M059J (cell line): ENCODE measurements at places on chromosomes 6 and 20.

DNA sequence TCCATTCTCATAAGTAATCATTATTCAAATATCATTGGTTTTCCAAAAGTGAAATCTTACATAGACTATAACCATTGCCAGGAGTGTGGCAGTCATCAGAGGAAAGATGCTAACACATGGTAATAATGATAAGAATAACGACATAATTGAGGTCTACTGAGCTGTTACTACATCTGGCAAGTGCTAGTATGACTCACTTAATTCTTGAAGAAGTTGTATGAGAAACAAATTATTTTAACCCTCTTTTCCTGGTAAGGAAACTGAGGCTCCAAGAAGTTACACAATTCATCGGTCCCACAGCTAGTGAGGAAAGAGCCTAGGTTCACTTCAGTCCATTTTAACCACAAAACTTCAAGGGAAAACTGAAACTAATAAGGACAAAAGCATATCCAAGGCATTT, 335.6 kb upstream of the BTBD3 start:
- DNase-seq, result peak; percentile 14

GRCh38 chr6:43856005-43856765, 86.2 kb downstream of the VEGFA start:
- DNase-seq, result peak; percentile 53

GRCh38 chr20:44692932-44693480, 22.2 kb upstream of the CCN5 start:
- peak; percentile 100 for DNase-seq

DNA sequence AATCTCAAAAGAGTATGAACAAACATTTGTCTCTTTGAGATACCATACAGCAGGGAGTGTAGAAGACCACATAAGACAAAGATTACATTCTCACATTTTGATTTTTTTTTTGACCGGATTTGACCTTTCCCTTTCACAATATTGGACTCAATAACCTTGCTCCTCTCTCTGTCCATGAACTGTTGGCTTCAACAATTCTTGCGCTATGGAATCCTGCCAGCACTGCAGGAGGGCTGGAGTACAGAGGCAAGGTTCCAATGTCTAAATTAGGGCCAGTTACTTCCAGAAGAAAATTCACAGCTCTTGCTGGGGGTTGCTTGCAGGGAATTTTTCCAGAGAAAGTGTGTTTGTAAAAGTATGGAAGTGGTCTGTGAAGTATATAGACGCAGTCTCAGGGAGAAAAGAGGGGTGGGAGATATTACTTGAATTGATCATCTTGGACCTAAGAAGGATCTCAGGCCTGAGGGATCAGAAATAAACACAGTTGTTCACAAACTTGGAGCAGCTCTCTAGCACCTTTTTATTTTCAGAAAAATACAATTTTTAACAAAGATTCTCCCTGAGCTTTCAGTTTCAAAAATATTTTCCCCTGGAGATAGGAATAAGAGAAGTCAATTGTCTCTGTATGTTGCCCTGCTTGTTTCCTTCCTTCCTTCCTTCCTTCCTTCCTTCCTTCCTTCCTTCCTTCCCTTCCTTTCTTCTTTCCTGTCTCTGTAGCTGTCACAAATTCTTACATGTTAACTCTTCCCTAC, 765.9 kb downstream of the BCKDHB start:
- no peak for DNase-seq

DNA sequence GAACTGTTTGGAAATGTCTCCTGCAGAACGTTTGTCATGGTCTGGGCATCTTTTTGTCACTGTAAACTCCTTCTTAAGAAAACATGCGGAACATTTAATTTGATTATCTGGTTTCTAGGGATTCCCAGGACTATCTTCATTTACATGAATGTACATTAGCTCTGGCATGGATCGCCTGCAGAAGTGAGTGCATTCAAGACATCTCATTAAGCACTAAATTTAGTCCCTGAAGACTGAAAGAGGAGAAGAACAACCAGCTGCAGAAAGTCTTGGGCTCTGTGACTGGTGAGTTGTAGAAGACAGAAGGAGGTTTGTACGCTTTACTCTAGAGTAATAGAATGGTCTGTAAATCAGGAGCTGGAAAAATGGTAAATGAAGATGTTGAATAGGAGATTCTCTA, 540.7 kb downstream of the BCKDHB start:
- no peak for DNase-seq

- peak; percentile 91 for DNase-seq
Measured at GRCh38 chr6:104537180-104537579, 322.5 kb downstream of the HACE1 start.

DNA sequence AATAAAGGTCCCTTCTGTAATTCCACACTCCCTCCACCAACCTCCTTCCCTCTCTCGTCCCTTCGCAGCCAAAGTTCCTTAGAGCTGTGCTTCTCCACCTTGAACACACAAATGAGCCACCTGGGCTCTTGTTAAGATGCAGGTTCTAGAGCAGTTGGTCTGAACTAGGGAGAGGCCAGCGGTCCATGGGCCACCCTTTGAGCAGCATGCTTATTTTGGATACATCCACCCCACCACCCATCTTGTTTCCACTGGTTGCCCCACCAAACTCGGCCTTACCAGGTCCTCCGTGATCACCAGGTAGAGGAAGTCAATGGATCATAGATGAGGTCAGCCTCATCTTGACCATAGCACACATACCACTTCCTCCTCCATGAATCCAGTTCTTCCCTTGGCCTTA, 7.3 kb upstream of the BPIFA2 start:
- DNase-seq, result no peak
